ENCODE measurements at places on chromosomes 11 and 22.
A peak's percentile ranks its signal among the peaks of the same experiment; 100 is the strongest.

DNA sequence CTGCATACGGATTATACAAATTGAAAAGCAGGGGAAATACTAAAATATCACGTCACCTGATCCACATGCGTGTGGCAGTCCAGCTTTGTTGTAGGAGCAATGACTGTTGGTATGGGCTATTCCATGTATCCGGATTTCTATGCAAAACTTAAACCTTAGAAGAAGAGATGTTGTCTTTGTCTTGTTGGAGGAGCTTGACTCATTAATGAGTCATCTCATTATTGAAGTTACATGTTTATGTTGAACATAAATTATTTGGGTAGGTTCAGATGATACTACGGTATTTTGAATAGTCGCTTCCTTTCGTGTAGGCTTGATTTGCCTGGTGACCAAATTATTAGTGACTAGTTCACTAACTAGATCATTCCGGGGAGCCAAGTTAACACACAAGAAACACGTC is 806 bp upstream of the SAAL1 start:
- peak; percentile 35 for DNase-seq

- peak; percentile 27 for DNase-seq
Observed at GRCh38 chr11:65448074-65448417, 25.4 kb downstream of the NEAT1 start.

DNA sequence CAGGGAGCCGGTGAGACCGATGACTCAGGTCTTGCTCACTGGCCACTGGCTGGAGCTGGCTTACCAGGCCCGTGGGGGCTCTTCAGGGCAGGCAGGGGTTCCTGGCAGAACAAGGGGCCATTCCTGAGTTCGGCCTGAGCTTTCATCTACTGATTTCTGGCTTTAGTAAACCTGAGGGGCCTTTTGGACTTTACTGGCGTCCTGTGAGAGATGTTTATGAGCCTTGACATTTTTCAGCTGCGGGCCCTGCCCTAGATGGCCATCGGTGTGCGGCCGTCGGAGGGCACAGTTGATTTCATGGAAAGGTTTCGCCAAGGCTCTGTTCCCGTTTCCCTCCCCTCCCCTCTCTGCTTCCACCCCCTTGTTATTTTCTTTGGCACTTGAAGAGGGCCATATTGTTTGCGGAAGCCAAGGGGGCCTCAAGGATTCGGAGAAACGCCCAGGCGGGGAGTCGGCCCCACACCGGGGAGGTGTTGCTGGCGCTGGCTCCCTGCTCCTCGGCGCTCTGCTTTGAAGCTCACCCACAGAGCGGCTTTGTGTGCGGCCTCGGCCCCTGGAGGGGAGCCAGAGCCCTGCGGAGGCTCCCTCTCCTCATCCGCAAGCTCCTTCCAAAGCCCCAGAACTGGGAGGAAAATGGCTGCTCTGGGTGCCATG is 17.7 kb downstream of the ELF5 start:
- peak; percentile 22 for DNase-seq

- no peak for DNase-seq
Observed at GRCh38 chr11:37978647-37979046, 1380.6 kb upstream of the RAG2 start.

DNA sequence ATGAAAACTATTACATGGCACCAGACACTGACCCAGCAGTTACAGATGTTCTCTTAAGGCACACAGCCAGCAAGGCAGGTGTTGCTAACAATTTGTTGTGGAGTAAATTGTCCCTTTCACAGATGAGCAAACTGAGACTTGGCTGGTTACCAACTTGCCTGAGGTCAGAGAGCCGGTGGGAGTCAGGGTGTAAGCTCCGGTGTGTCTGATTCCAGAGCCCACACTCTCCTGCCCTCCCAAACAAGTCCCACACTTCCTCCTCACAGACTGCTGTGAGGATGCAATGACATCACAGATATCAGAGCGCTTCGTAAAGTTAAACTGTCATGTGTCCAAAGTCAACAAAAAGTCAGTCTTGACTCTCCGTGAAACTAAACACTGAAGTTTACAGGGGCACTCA is 12.5 kb downstream of the GDPD5 start:
- peak; percentile 61 for DNase-seq

DNA sequence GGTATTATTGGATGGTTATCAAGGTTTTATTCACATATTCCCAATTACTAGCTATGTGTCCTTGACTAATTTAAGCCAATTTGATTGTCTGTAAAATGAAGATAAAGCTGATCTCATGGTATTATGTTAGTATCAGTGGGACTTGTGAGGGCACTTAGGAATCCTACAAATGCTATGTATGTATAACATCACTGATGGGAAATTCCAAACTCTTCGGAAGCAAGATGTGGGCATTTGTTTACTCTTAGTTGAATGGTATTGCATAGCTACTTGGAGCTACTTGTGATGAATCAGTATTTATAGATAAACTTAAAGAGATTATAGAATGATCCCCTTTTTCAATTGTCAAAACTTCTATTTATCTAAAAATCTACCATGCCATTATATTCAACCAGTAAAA is 239.9 kb downstream of the CNTN5 start:
- peak; percentile 5 for DNase-seq

- DNase-seq, result no peak
Observed at GRCh38 chr11:13278609-13279486, 1.3 kb downstream of the BMAL1 start.

DNA sequence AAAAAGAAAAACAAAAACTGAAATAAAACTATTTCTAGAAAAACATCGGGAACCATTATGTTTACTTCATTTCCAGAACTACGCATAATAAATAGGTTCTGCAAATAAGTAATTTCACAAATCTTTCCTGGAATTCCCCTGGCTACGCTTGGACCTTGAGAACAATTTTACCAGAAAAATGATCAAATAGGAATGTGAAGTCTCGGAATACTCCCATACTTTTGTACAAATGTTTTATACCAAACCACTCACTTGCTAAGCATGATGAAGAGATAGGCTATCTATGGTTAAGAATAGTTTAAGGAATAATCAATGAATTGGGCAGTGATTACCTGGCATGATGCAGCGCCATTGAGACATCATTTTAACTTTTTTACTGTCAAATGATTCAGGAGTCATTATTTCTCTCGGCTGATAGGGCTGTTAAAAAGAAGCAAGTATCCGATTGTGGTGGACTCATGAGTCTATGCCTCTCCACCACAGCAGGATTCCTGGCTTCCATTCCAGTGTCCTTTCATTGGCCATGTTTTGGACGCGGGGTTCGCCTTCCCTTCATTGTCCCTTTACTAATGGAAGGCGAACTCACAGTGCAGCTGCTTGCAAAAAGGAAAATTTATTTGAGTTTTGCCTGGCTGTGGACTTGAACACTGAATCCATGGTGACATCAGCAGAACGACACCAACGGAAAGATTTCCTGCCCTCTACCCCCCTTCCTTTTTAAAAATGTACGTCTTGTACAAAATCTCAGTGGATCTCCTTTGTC is 39.9 kb upstream of the BLID start:
- DNase-seq, result no peak

GRCh38 chr11:78256962-78257361 is 68.2 kb downstream of the USP35 start:
- DNase-seq, result peak; percentile 41

GRCh38 chr22:22752556-22753477 is 108.4 kb downstream of the GGTLC2 start:
- no peak for DNase-seq

GRCh38 chr11:8942518-8943066 is at the start of gene ASCL3:
ASCL3 (minus strand) TSS chr11:8943016; CDS start chr11:8938161, 4,855 bp downstream.
- no peak for DNase-seq

DNA sequence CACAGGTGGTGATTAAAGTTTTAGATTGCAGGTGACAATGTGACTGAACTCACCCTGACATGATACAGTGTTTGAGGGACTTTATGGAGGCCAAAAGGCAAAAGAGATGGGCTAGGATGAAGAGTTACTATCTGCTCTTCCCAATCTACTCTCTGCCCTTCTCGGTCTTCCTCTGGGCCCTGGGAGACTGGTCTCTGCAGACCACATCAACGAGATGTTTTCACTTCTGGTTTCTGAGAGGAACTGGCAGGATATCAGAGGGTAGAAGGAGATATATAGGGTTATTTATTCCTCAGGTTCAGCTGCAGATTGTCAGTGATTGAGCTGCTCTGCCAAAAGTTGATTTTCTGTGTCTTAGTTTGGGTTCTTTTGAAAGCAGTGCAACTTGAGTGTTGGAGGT is 32.4 kb upstream of the CD44 start:
- DNase-seq, result no peak

- DNase-seq, result no peak
Observed at GRCh38 chr22:20433191-20433590, 4.4 kb downstream of the SCARF2 start.

GRCh38 chr11:103714246-103714645 is 322.2 kb upstream of the DDI1 start:
- no peak for DNase-seq

DNA sequence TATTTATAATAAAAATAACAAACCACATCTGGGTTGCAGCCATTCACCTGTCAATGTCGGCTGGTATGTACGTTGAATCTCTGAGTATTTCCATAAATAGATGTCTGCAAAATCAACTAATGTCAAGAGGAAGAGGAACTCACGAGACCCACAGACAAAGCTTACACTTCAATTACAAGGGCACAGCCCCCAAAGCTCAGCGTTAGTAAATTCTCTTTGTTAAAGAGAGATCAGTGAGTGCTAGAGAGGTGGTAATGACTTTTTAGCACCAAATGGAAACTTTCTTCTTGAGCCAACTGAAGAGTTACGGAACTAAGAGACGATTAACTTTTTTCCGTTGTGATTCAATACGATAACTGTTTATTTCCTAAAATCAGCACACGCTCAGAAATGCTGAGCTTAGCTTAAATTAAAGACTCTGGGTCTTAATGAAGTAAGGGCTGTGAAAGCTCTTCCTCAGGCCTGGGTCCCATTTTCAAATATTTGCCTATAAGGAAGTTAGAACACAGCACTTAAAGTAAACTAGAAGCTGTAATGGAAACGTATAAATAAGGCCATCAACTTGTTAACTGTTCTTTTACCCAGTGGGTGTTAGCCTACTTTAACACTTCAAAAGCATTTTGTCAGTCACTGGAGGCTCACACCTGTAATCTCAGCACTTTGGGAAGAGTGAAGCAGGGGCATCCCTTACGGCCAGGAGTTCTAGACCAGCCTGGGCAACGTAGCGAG is 22.8 kb upstream of the TFIP11 start:
- DNase-seq, result no peak

GRCh38 chr22:43465291-43466015 is 53.6 kb downstream of the MPPED1 start:
- DNase-seq, result no peak

GRCh38 chr22:45169591-45170466 is 6.1 kb downstream of the NUP50 start:
- DNase-seq, result no peak
